Activated T-cell treated with anti-CD3 and anti-CD28 coated beads for 48 hours (primary cell): ENCODE measurements at places on chromosomes 5 and 9.

GRCh38 chr9:125529589-125530515 is 177.2 kb downstream of the MAPKAP1 start:
- no peak for DNase-seq

DNA sequence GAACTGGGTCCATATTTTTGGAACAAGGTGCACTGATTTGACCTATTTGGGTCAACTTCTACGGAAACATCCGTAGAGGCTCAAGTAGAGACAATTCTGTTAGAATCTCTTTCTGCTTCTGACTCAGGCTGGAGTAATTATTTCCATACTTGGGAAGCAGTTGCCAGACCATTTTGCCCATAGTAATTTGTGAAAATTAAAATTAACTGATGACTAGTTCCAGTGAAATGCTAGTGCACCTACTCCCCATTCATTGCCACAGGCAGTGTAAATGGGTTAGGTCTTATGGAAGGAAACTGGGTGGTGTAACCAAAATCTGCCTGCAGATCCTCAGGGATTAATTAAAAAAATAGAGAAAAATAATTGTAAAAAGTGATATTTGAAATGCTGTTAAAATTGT is 201.1 kb downstream of the TENT4A start:
- DNase-seq = no peak

DNA sequence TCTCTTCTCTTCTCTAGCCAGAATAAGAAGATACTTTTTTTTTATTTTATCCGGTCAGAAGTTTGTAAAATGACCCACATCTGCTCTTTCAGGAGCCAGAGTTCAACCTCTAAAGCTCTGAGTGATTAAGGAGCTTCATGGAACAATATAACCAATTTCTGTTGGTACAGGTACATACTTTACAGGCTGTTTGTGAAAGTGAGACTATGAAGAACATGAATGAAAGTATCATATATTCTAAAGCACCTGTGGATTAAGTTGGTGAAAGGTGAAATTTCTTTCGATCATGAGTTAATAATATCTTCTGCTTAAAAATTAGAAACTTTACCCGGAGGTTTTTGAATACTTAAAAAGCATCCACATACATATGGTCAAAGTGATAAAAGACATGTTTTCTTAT is 65.2 kb downstream of the DMRT2 start:
- no peak for DNase-seq

- DNase-seq = no peak
Observed at GRCh38 chr9:2623288-2624050, 1.9 kb downstream of the VLDLR start.

DNA sequence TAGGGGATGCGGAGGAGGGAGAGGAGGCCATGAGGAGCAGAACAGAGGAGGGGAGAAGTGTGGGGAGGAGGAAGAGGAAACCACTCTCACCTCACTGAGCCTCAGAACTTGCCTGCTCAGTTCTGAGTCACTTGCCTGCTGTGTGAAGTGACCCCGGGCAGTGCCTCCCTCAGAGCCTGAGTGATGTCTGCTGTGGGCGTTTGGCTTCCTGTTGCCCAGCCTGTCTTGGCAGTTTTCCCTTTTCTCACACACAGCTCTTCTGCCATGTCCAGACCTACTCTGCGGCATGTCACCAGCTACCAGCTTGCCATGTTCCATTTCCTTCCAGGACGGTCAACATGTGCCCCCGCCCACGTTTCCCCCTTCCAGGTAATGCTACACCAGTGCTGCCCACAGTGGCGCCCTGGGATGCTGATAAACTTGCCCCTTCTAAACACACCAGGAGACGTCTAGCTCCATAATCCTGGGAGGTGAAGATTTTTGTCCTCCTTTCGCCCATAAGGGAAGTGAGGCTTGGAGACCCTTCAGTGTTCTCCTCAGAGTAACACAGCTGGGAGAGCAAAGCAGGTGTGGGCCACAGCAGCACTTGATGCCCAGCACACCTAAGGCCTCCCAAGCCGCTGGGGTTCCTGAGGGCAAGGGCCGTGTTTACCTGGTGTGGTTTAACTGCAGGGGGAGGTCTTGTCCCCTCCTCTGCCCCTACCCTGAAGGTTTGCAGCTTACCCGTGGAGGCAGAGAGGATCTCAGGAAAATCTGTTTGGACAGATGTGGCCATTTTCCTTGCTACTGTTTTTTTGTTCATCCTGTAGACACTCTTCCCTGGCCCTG is 63.8 kb upstream of the RNF130 start:
- peak; percentile 34 for DNase-seq

- DNase-seq = no peak
Observed at GRCh38 chr5:111892949-111893348, 136.0 kb upstream of the NREP start.

DNA sequence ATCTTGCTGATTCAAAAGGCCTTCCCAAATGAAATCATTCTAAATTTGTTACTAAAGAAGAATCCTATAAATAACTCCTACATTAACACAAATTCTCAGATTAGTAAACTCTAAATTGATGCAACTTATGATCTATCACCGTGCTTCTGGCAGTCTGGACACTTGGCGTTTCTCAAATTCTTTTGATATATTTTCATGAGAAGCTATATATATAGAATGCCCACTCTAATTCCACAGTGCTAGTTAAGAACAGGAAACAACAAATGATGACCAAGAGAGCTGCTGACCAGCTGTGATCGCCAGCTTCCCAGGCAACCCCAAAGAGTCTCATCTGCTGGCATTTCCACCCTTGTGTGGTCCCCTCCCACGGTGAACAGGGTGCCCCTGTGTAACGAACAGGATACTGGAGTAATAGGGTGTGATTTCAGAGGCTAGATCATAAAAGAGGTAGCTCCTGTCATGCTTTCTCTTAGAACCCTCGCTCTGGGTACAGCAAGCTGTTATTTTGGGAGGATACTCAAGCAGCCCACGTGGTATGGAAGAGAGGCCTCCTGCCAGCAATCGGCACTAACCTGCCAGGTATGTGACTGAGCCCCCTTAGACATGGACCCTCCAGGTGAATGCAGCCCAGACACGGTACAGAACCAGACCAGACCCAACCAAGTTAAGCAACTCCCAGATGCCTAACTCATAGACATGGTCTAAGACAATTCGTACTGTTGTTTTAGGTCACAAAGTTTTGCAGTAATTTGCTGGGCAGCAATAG is 64.7 kb downstream of the CDC14B start:
- DNase-seq = no peak
